ENCODE measurements at places on chromosomes 4 and X.

GRCh38 chr4:146243141-146243882 is 29.0 kb downstream of the REELD1 start:
- peak; percentile 44 for DNase-seq

- peak; percentile 51 for DNase-seq
These were observed at the start of gene TCEAL3 for GRCh38 chrX:103607364-103608305. Gene TCEAL3 (plus strand): TSS chrX:103607963. CDS start chrX:103609065, 1,102 bp downstream.

- peak; percentile 20 for DNase-seq
These were observed 45.5 kb downstream of the SRPX start for GRCh38 chrX:38175139-38175538.

GRCh38 chrX:10235851-10236250 is 79.1 kb downstream of the CLCN4 start:
- DNase-seq = peak; percentile 53

- DNase-seq = no peak
These were observed 53.5 kb downstream of the PLAC1 start for GRCh38 chrX:134604701-134605311.

DNA sequence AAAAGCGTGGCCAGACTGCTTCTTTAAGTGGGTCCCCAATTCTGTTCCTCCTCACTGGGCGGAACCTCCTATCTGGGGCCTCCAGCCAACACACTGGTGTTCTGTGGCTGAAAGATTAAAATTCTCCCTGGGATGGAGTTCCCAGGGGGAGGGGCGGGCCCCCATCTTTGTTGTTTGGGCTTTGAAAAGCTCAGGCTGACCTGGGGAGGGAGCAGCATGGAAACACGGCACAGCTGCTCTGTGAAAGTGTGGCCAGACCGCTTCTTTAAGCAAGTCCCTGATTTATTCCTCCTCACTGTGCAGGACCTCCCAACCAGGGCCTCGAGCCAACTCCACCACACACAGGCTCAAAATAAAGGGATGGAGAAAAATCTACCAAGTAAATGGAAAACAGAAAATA is 219.5 kb downstream of the TMEM47 start:
- DNase-seq = no peak

DNA sequence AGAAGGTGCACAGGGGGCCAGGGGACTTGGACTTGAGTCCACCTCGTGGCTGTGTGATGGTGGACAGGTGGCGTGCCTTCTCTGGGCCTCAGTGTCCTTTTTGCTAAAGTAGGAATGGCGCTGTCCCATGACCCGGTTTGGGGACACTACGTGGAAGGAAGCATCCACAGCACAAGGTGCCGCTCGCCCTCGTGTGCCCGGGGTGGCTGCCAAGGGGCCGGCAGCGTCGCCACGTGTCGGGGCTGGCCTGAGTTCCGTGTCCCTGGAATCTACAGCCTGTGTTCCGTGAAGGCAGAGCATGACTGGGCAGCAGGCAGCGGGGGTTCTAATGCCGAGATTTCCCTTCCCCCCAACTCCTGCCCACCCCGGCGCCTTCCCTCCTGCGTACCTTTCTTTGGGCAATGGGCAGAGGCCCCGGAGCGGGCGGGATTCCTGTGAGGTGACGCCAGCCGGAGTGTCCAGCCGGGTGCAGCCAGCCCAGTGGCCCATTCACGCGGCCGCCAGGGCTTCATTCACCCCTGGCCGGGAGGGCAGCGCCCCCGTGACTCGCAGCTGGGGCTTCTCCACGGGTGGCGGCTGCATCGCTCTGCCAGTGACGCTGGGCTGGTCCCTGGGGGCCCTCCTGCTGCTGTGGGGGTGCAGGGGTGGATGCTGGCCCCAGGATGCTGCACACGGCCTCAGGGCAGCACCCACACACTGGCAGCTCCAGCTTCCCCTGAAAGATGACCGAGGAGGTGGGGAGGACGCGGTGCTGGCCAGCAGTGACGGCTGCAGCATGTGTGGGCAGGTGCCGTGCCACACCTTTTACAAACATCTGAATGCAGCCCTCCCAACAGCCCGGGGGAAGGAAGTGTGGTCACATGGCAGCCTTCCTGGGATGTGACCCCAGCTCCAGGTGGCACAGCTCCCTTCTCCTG is 21.2 kb downstream of the DOK7 start:
- no peak for DNase-seq

- DNase-seq = peak; percentile 24
These were observed 99.3 kb downstream of the ANXA5 start for GRCh38 chr4:121597346-121597934.

DNA sequence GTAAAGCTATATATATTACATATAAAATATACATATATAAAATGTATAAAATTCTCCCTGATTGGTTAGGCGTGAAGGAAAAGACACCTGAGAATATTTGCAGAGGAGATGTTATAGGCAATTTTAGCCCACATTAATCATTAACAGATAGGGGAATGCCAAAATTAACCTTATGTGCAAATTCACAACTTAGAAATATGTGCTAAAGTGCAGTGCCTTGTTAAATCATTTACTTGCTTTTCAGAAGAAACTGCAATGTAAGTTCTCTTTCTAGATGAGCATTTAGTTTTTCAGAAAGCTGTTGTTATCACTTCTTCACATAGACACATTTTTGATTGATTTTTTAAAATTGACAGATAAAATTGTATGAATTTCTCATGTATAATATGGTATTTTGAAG is 5.6 kb downstream of the TASL start:
- no peak for DNase-seq

DNA sequence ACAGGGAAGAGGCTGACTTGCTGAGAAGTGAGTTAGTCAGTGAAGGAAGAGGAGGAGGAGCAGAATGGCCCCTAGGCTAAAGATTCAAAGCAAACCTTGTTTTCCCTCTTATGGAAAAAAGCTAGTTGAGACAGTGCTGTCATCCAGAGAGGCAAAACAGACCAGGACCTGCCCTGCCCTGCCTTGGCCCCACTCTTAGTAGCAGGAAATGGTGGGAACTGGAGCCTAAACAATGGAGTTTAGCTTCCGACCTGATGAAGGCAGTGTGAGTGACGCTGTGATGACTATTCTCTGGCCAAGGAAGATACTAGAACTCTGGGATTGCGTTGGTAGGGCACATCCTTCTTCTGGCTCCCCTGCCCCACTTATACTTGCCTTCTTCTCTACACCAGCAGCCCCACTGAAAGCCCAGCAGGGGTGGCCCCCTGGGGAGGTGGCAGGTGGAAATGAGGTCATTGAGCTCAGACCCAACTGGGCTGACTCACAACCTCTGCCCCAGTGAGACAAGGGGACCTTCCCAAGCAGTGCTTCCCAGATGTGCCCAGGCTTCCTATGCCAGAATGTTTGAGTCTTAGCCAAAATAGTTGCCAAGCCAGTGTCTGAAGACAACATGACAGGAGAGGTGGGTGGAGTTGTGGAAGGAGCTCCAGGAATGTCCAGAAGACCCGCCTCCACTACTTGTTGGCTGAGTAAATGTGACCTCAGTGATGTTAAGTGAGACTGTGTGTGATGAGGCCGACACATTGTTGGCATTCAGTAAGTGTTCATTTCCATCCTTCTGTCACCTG is 38.8 kb downstream of the MSN start:
- DNase-seq = peak; percentile 94

DNA sequence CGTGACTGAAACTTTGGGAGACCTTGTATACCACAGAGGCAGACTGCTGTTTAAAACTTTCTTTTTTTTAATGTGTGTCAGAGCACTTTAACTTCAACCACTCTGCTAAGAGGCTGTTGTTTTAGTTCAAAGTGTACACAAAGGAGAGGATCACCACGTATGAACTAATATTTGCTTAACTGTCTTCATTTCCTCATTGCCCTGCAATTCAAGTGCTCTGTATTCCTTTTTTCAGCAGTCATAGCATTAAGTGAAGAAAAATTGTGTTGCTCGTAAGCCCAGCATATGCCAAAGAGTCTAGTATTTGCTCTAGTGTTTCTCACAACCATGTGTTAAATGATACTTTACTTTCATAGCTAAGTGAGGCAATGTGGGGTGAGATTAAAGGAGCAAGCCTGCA is 63.0 kb upstream of the HHIP start:
- DNase-seq = no peak

DNA sequence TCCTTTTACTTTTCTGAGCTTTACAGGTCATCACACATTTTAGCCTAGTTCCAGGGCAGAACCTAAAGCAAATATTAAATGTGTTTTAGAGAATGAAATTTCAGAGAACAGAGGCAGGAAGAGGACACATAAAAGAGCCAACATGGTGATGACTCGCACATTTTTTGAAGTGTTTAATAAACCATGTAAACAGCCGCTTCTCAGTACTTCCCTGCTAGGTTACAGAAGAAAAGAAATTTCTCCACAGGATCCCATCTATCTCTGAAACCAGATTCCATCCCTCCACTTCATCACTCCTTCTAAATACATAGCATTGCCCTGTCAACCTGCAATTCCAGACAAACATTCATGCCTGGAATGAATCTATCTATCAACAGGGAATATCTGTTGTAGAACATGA is 949.5 kb upstream of the PCDH7 start:
- peak; percentile 30 for DNase-seq

DNA sequence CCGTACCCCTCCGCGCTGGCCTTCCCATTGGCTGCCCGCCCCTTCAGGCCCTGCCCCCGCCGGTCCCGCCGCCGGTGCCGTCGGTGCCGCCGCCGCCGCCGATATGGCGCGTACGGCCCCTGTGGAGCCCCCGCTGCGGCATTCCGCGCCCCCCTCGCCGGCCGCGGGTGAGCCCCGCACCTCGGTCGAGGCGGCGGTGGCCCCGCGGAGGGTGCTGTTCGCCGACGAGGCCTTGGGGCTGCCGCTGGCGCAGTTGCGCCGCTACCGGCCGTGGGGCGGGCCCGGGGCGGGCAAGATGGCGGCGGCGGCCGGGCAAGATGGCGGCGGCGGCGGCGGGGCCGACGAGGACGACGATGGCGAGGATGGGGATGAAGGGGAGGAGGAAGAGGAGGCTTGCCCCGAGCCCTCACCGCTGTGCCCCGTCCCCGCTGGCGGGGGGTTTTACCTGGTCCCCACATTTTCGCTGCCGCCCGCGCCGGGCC is at the start of gene PPP1R3F:
Gene PPP1R3F, plus strand, starts transcription at position 27 of the 482 bp plus-strand sequence. Its CDS starts 77 bp downstream, at position 104.
- DNase-seq = no peak
